Fibroblast of pulmonary artery (primary cell): ENCODE measurements at places on chromosomes 11 and 22.
A peak's percentile ranks its signal among the peaks of the same experiment; 100 is the strongest.

DNA sequence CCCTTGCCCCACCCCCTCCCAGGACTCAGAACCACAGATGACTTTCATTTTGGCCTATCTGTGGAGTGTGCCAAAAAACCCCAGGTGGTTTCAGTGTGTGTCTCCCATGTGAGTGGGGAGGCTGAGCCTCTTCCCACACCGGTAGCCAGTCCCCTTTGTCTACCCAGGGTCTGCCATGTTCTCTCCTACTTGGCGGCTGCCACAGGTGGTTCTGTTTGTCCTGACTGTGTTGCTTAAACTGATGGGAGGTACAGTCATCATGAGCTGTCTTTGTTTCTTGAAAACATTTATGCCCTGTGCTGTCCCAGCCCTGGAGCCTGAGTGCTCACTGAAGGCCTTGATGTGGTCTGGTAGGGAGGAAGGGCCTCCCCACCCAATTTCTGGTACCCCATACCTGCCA lies 39.7 kb upstream of the SUSD2 start:
- DNase-seq: no peak

GRCh38 chr11:36098087-36098486 lies 154.2 kb downstream of the LDLRAD3 start:
- peak; percentile 44 for DNase-seq

DNA sequence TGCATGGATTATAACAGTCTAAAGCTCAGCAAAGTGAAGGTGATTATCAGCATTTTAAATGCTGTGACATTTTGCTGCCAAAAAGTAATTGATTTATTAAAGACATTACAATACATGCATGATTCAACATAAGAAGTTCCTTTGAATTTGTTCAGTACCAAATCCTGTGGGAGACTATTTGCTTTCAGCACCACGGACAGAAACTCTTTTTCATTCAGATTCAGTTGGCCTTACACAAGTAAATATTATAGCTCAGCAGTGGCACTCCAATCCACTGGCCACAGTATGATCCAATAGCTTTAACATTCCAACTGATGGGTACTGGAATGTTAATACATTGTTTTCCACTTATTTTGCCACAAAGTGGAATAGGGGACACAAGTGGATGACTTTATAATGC lies 806.7 kb downstream of the NTM start:
- peak; percentile 75 for DNase-seq

DNA sequence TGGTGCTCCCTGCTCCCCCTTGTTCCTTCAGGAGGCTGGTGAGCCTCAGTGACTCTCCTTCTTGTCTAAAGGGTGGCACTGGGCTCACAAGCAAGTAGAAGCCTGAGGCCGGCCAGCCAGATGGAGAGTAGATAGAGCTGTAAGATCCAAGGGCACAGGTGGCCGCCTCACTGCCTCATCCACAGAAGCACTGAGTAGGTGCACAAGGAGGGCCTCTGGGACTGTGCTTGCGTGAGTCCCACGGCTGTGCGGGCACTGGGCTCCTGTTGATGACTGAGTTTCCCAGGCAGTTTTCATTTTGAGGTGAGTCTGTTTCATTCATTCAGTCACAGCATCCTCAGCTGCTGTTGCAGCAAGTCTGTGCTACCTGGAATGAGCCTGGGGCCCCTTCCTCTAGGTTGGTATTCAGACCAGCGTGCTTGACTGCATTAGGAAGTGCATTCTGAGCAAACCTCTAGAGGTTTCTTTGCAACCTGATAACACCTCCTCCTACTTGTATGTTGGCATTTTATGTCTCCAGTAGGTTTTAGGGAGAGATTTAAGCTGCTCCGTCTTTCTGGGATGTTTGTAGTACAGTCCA lies 184.0 kb downstream of the TBC1D22A start:
- no peak for DNase-seq

DNA sequence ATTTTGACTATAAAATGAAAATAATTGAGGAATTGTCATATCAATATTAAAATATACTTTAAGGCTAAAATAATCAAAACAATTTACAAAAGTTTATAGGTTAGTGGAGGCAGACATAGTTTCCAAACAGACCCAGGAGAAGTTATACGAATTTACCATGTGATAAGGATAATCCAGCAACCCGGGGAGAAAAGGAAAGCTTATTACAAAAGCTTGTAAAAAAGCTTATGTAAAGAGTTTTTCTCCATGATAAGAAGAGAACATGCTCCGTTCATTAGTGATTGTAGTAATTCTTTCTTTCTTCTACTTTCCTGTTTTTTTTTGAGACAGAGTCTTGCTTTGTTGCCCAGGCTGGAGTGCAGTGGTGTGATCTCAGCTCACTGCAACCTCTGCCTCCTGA lies 79.0 kb downstream of the ATXN10 start:
- no peak for DNase-seq

DNA sequence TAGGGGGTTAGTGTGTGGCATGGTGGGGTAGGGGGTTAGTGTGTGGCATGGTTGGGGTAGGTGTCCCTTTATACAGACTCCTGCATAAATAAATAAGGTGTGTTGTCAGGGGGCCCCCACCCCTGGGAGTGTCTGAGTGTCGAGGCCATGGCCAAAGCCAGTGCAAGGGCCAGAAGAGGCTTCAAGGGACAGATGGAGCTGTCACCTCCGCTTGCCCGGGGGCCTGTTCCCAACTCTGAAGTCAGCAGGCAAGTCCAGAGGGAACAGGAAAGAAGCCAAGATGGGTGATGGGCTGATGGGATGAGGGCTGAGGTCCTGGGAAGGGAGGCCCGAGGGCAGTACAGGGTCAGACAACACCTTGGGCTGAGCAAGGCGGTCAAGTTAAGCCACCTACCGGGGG lies 997.8 kb downstream of the BRD1 start:
- no peak for DNase-seq

DNA sequence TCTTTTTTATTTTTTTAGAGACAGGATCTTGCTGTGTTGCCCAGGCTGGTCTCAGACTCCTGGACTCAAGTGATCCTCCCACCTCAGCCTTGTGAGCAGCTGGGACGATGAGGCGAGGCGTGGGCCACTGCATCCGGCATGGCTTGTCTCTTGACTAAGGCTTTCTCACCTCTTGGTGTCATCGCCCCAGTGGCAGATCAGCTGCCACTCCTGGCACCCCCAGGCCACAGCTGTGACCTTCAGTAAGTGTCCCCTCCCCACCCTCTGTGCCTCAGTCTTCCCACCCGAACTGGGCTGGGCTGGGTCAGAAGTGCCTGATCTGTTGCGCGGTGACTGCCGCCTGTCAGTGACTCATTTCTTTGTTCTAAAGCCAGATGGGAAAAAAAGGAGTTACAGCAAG lies 3.6 kb downstream of the SYNGR1 start:
- no peak for DNase-seq

DNA sequence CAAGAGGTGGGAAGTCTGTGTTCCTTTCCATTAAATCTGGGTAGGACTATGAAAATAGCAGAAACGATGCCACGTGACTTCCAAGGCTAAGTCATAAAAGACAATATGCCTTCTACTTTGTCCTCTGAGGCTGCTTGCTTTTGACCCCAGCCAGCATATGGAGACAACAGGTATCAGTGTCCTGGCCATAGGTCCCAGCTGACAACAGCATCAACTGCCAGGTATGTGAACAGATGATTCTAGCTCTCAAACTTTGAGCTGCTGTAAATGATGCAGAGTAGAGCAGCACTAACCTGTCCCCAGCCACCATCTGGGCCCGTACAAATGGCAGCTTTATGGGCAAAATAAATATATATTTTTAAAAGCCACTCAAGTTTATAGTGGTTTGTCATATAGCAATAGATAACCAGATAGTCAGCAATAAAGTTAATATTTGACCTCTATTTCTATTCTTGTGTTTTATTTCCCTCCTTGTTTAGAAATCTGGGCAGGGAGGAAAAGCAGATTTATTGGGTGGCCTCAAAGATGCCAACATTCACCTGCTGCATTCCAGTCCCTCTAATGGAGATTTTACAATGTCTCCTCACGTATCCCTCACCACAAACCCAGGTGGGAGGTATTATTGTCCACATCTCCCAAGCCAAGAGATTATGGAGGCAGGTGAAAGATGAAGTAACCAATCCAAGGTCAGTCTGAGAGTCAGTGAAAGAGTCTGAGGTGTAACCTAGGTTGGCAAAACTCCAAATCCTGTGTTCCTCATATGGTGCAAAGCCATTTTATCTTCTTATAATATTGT lies 209.6 kb upstream of the LARGE1 start:
- DNase-seq: no peak

DNA sequence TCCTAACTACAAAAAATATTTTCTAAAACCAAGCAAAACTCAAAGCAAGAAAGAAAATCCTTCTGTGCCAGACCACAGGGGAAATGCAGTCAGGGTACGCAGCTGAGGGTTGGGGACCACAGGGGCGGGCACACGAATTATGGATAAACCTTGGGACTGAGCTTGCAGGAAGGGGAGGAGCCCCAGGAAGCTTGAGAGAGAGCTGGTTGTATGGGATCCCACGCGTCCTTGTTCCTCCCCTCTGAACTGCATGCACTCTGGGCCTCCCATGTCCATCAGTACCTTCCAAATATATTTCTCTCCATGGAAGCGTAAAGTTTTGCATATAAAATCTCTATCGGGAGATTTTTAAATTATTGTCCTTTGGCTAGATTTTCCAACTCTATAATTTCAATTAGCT lies 673.4 kb downstream of the TBC1D22A start:
- DNase-seq: no peak

- no peak for DNase-seq
These were observed 5.2 kb downstream of the SYT9 start for GRCh38 chr11:7256943-7257342.

GRCh38 chr11:101817581-101817980 lies 97.2 kb upstream of the CEP126 start:
- DNase-seq: no peak

- no peak for DNase-seq
These were observed 150.9 kb upstream of the E2F8 start for GRCh38 chr11:19391652-19392051.

- DNase-seq: no peak
These were observed 37.8 kb downstream of the C11orf96 start for GRCh38 chr11:43980253-43980652.

GRCh38 chr11:30150425-30150824 lies 80.4 kb upstream of the FSHB start:
- DNase-seq: no peak

GRCh38 chr11:7869467-7869866 lies 61.6 kb downstream of the OR10A6 start:
- peak; percentile 82 for DNase-seq

DNA sequence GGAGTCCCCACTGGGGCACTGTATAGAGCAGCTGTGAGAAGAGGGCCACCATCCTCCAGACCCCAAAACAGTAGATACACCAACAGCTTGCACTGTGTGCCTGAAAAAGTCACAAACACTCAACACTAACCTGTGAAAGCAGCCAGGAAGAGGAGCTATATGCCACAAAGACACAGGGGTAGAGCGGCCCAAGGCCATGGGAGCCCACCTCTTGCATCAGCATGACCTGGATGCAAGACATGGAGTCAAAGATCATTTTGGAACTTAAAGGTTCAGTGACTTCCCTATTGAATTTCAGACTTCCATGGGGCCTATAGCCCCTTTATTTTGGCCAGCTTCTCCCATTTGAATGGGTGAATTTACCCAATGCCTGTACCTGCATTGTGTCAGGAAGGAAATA lies 29.7 kb upstream of the CYB5R3 start:
- DNase-seq: no peak

GRCh38 chr22:44975427-44976262 lies 34.2 kb downstream of the PHF21B start:
- DNase-seq: peak; percentile 84

DNA sequence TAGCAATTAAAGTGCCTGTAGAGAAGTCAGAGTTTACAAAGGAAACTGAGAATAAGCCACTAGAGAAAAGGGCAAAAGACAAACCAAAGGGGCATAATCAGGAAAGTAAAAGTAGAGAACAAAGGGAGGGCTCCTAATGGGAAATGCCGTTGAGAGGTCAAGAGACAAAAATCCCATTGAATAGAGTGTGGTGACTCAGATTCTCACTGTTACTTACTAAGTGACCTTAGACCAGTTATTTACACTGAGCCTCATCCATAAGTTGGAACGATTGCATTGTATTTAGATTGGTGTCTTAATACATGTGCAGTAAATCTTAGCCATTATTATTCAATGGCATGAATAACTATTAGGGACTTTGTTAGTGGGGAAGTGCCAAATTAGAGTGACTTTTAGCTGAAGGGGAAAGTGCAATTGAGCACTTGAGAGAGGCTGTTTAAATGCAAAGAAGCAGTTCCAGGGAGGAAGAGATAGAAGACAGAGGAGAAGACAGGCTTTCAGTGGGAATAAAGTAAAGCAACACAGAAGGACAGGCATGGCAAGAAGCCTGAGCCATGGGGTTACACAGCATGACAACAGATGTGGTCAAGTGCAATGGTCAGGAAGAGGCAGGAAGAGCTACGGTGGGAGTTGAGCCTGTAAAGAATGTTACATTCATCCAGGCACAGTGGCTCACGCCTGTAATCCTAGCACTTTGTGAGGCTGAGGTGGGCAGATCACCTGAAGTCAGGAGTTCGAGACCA lies 82.6 kb downstream of the UBASH3B start:
- DNase-seq: no peak

DNA sequence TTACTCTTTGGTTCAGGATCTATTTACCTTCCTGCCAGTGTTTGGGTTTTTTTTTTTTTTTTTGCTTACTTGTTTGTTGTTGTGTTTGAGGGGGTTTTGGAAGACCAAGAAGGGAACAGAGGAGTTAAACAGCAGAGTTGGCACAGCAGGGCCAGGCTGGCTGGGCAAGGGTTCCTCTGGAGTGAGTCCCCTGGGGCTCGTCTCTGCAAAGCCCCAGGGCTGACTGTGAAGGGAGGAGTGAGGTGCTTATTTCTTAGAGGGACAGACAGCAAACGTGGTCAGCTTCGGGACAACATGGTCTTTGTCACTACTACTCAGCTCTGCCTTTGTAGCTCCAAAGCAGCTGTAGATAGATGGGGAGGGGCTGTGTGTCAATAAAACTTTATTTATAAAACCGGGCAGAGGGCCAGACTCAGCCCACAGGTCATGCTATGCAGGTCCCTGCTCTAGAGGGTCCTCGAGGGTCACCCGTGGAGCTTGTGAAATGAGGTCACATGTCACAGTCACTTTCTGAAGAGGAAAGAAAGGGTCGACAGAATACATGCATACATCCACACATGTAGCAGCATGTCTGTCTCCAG lies 1404.7 kb downstream of the BRD1 start:
- DNase-seq: no peak

GRCh38 chr11:61950035-61950547 lies at the start of gene BEST1:
TSS of gene BEST1 (plus strand) at chr11:61950351. CDS start at chr11:61951807, 1,456 bp downstream.
- no peak for DNase-seq

DNA sequence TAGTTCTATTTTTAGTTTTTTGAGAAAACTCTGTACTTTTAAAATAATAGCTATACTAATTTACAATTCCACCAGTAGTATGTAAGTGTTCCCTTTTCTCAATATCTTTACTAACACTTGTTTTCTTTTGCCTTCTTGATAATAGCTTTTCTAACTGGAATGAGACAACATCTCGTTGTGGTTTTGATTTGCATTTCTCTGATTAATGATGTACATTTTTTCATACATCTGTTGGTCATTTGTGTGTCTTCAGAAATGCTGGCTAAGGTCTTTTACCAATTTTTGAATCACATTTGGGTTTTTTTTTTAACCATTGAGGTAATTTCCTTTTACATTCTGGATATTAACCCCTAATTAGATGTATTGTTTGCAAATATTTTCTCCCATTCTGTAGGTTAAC lies 258.9 kb downstream of the DYNC2H1 start:
- no peak for DNase-seq

GRCh38 chr11:40397141-40397540 lies 1062.3 kb downstream of the LRRC4C start:
- no peak for DNase-seq
